ENCODE measurements at places on chromosomes 7 and 10. TPM values are rescaled to one million over a fixed set of nuclear protein-coding genes. Genes with fewer than 3 reads are reported as not detected.

IL6 gene
- total RNA-seq, result 1.0 TPM

FBXL15 gene
- total RNA-seq, result 9.4 TPM

- no peak for DNase-seq
Observed at GRCh38 chr10:25982107-25982506, 48.1 kb downstream of the MYO3A start.

- DNase-seq, result no peak
Observed at GRCh38 chr7:101235522-101235921, 2.1 kb downstream of the CLDN15 start.

GRCh38 chr10:129940617-129941198 lies 23.4 kb downstream of the EBF3 start:
- peak; percentile 34 for DNase-seq

DNA sequence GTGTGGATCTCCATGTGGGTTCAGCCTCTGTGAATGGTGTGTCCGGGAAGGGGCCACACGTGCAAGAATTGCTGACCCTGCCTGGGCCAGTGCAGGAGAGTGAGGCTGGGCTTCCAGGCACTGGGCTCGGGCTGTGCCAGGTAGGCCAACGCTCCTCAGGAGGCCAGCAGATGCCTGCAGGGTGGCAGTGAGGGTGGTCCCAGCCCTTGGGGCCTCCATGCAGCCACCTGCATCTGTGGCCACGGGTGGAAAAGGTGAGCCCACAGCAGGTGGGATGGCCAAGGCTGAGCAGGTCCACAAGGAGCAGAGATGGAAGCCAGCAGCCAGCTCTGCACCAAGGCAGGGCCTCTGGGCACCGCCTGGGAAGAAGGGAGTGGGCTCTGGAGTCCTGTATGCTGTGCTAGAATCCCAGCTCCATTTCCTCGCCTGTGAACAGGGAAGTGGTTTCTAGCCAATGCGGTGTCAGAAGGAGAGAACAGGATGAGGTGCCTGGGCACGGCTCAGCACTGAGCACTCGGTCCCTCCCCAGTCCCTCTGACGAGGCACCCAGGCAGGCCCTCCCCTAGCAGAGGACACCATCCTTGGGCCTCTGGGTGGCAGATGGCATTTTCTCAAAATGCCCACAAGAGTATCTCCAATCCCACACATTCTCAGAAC lies 31.1 kb upstream of the RET start:
- no peak for DNase-seq

DKK1 gene
- not detected for total RNA-seq

DNA sequence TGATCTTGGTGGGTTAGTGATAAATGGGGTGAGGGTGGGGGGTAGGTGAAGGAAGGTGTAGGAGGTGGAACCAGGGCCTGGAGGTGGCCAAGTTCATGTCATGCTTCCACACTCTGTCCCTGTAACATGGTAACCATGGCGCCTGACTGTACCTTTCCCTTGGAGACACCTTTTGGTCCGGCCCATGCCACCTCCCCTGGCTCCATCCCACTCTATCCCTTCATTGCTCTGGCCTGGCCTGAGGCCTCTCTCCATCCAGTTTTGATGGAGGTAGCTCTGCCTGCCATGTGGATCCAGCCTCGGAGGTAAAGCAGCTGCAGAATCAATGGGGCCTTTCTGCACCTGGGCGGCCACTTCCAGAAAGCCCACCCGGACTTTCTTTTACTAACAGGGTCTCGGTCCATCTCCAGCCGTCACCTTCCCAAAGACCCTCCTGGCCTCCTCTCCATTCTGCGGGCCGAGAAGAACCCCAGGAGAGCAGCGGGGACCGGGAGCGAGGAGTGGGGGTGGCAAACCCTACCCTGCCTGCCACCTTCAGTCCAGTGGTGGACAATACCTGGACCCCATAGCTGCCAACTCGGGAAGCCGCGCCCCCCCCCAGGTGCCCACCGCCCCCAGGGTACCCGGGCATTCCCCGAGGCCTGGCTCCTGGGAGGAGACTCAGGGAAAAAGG lies 504 bp upstream of the TRRAP start:
- DNase-seq, result no peak

GRCh38 chr7:96679886-96680285 lies 29.8 kb downstream of the SEM1 start:
- no peak for DNase-seq

GRCh38 chr10:96565774-96566173 lies 21.0 kb downstream of the TM9SF3 start:
- DNase-seq, result no peak

DNA sequence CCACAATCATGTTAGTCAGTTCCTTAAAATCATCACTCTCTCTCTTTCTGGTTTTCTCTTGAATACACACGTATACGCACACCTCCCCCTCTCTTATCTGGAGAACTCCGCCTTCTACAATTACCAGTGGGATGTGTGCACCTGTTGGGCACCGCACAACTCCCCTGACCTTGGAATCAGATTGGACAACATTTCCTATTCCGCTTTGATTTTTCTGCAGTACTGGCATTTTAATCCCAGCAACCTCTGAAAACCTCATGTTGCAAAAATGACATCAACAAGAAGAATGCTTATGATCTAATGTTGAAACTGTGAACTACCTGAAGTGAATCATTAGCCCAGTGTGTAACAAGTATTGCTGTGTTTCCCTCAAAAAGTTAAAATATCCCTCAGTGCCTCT lies 109.6 kb downstream of the KIAA1217 start:
- no peak for DNase-seq

All from Right ventricle myocardium superior (tissue), 1 donor.